ENCODE measurements at places on chromosomes 1 and 21.

GRCh38 chr1:181113059-181113641 is 24.6 kb downstream of the IER5 start:
- no peak for DNase-seq

- DNase-seq, result no peak
These were observed 89.3 kb downstream of the ZNF648 start for GRCh38 chr1:181972256-181972655.

DNA sequence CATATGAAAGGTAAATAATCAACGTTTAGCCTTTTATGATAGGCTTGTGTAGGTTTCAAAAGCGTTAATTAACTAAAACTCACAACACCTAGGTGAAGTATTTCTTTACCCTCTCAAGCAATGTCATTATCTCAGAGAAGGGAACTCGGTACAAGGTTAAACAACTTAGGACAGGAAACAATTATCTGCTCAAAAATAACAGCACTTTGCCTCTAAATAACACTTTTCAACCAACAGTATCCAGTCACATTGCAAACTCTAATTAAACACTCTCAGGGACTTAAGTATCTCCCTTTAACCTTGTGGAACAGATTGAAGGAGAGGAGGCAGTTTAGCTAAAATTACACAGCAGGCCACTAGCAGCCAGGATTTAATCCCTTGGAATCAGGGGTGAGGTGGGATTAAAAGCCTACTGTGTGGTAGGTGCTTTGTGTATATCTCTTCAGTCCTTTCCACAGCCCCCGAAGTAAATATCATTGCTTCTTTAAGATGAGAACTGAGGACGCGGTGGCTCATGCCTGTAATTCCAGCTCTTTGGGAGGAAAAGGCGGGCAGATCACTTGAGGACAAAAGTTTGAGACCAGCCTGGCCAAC is 5.2 kb upstream of the AKNAD1 start:
- DNase-seq, result no peak

GRCh38 chr1:8712413-8713231 is 104.8 kb downstream of the RERE start:
- peak; percentile 61 for DNase-seq

DNA sequence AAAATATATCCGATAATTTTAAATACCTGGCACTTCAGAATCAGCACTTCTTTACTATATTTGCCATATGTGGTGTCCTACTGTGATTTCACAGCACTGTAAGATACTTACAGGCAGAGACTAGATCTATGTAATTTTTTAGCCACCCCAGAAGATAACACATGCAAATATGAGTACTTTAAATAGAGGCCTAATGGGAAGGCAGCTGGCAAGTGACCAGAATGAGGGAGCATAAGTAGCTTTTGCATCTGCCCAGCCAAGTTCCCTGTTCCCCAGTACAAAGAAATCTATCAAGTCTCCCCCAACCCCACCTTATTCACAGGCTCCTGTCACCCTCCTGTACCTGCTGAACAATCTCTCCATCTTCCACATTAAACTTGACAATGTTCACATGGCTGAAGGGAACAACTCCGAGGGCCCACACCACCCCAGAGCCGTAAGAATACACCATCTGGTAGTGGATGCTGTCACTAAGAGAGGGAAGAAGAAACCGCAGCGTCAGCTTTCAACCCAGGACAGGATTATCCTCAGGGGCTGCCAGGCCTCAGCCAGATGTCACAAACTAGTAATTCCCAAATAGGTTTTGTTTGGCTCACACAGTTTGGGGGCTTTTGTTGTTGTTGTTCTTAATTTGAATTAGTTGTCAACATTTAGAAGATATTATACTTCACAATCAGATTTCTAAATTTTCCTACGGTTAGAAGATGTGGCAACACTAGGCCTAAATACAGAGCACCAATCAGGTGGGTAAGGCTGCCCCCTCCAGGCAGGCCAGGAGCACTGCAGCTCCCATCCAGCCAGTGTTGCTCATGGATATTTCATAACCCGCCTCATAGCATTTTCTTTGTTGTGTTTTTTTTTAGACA is 10.4 kb downstream of the EMC1 start:
- peak; percentile 5 for DNase-seq

DNA sequence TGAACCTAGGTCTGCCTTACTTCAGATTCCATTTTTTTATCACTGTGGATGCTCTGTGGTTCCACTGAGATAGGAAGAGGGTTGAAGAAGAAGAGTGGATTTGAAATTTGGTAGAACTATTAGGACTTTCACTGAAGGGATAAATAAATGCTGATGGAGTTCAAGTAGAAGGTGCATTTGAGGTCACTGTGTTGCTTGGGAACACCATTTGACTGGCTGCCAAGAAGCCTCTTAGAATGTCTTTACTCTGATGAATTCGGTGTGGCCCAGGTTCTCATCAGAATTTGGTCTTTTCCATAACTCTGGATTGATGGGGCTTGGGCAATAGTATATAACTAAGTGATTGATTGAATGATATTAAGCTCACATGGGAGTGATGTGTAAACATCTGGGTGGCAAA is 11.9 kb downstream of the XPR1 start:
- DNase-seq, result no peak

- DNase-seq, result no peak
These were observed 295.4 kb downstream of the CTH start for GRCh38 chr1:70706381-70707037.

- DNase-seq, result no peak
These were observed 134.2 kb downstream of the SETD4 start for GRCh38 chr21:35926003-35926740.

- no peak for DNase-seq
These were observed 39.5 kb downstream of the TOR3A start for GRCh38 chr1:179121159-179121938.

GRCh38 chr1:41485605-41486004 is 1.1 kb upstream of the EDN2 start:
- no peak for DNase-seq

- no peak for DNase-seq
These were observed 249.0 kb downstream of the PDE4B start for GRCh38 chr1:66041654-66042053.

DNA sequence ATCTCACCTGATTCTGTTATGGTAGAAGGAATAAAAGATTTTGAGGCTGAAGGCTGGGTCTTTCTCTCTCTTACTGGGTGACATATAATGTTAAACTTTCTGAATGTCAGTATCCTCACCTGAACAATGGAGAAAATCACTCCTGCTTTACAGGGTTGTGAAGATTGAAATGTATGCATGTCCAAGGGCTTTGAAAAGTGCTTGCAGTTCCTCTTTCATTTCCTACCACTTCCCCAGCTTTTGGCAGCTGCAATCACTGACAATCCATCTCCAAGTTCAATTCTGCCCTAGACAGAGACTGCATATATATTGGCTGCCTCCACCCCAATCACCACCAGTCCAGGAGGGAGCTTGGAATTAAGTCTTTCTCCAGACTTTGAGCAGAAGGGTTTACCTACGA is 39.8 kb downstream of the FAM78B start:
- no peak for DNase-seq

DNA sequence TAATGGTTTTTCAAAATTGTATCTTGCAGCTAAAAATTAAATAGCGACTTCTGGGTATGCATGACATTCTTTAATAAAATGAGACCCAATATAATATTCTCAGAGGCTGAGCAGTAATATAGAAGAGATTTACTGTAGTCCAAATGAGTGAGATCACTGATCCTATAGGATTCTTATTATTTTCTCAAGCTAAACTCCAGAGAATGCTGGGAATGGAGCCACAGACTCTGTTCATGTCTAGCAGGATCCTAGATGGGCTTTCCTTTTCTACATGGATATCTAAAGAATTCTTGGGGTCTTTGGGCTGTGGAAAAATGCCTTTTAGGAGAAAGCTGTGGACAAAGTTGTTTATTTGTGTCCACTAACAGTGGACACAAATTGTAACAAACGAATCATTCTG is 150.7 kb upstream of the ZNF644 start:
- DNase-seq, result no peak

DNA sequence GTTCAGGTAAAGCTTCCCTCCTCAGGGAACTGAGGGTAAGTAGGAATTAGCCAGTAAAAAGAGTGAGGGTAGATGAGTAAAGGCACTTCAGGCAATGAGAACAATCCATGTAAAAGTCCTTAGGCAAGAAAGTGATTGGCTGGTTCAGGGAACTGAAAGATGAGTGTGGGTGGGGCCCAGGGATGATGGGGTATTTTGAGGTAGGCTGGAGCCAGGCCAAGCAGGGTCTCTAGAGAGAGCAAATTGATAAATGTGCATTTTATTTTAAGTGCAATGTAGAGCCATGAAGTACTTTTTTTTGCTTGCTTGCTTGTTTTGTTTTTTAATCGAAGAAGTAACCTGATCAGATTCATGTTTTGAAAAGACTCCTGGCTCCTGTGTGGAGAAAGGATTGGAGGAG is 26.5 kb downstream of the OSBPL9 start:
- DNase-seq, result no peak

GRCh38 chr1:23148084-23148483 is 20.6 kb downstream of the LUZP1 start:
- DNase-seq, result no peak

GRCh38 chr1:29424266-29424665 is 187.9 kb downstream of the PTPRU start:
- DNase-seq, result no peak

DNA sequence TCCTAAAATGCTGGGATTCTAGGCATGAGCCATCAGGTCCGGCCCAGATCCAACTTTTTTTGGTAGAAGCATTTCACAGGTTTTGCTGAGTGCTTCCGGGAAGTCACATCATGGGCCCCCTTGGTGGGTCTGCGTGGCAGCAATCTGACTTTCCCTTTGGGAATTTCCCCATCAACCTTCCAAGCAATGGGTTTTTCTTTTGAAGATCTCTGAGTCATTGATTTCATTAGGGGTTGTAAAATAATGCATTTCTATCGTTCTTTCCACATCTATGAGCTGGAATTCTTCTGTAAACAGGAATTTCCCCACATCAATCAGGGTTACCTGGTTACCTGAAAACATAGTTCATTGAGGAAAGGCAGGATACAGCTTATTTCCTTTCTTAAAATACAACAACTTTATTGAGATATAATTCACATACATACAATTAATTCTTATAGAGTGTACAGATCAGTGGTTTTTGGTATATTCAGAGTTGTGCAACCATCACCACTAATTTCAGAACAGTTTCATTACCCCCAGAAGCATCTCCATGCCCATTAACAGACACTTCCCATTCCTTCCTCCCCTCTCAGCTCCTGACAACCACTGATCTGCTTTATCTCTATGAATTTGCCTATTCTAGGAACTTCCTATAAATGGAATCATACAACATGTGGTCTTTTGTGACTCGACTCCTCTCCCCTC is 9.9 kb upstream of the ZBTB17 start:
- no peak for DNase-seq

DNA sequence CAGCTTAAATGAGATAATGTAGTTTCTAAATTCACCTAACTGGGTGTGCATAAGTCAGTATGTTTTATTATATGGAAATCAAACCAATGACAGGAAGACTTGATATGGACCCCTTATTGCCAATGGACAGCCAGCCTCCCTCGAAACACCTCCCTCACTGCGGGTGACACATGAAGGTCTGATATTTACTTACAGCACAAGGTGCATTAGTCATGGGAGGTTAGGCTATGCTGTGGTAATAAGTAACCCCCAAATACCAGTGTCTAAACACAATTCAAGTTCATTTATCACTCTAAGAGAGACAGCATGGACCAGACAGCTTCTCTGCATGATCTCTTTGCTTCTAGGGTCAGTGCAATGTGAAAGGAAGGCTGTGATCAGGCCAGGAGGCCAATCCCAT is 126.0 kb upstream of the KCNJ6 start:
- DNase-seq, result no peak

- no peak for DNase-seq
These were observed 22.1 kb downstream of the SSX2IP start for GRCh38 chr1:84668185-84668584.

GRCh38 chr1:37602750-37603694 is 7.3 kb upstream of the GNL2 start:
- DNase-seq, result no peak

DNA sequence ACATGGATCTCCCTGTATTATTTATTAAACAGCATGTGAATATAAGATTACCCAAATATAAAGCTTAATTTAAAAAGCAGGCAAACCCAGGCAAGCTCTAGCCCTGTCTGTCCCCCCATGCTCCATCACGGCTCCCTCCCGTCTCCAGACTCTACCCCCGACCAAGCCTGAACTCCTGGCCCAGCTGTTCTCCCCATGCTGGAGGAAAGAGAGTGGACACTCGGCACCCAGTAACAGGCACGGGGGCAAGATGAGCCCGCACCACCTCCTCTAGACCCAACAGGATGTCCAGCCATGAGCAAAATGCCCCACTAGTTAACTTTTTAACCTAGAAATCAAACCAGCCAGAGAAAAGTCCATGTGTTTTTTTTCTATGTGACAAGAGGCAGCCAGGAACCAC is 19.3 kb downstream of the SLC19A1 start:
- no peak for DNase-seq

DNA sequence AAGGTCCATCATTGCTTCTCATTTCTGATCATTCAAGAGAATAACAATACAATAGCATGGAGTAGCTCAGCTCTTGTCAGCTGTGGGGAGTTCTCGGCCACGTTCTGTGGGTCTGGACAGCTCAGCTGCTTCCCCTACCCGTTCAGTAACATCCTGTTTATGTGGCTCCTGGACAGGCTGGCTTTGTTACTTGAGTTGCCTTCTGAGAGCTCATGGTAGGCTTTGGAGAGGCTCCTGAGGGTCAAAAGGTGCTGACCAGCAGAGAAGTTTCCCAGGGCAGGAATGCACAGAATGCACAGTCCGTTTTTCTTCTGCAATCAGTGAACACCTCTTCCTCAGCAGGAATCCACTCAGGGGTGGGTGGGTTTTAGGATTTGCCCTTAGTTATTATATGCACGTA is 36.0 kb downstream of the KAZN start:
- DNase-seq, result no peak

DNA sequence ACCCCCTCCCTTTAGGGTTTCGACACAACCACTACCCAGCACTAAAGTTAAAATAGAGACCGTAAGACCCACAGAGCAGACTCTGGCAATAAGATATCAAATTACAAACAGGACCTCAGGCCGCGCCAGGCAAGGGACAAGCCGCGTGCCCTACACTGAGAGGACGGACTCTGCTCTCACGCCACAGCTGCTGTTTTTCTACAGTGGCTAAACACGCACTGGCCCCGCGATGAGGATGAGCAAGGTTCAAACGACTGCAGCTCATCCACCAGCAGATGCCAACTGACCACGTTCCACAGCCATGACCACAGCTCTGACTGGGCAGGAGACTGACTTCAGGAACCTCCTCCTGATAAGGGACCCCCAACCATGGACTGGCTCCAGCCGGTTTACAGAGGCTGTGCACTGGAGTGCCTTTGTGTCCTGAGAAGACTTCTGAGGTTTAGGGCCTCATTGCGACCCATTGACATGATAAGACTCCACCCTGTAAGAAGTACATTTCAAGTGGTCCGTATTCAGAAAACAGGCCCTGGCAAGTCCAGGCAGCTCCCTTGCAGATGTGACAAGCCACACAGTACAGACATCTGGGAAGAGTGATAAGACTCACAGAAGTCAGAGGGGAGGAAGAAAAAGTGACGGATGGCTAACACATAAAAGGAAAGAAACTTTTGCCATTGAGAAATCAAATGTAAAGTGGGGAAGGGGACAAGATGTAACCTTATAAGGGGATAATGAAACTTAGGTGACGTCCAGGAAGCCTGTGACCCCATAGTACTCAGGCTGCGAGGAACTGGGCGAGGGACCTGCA is 1.5 kb upstream of the KRTAP10-6 start:
- no peak for DNase-seq

- DNase-seq, result no peak
These were observed 76.1 kb downstream of the SIPA1L2 start for GRCh38 chr1:232553809-232554208.
